ENCODE measurements at places on chromosomes 1 and 21.
A peak's percentile ranks its signal among the peaks of the same experiment; 100 is the strongest.

- no peak for DNase-seq
Measured at GRCh38 chr21:44082648-44083440, 24.4 kb upstream of the PWP2 start.

GRCh38 chr1:224450159-224450558, 15.6 kb upstream of the WDR26 start:
- DNase-seq, result no peak

GRCh38 chr1:36693603-36694002, 210.9 kb upstream of the CSF3R start:
- no peak for DNase-seq

- no peak for DNase-seq
Measured at GRCh38 chr1:227245613-227246320, 72.5 kb downstream of the CDC42BPA start.

DNA sequence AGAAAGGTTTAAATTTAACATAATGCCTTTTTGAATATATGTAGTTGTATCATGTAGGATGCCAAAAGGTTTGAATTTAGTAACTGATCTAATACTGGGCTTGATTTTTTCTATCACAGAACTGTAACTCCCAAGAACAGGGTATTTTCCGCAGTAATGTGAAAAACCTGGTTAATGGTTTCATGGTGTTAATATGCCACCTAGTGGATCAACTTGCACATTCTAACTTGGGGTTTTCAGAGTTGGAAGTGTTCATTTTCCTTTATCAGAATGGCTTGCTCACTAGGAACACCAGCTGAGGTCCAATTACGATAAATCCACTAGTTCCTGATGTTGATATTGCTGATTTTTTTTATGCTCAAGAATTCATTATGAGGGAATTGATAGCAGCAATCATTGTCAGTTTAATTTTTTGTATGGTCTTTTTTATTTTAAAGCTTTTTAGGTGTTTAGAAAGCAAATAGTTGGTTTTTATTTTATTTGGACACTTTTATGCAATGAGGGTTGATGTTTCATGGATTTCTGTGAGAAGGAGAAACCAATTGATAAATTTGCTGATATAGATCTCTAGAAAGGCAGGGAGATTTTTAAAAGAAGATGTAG, 157.2 kb downstream of the PLA2G4A start:
- peak; percentile 45 for DNase-seq

DNA sequence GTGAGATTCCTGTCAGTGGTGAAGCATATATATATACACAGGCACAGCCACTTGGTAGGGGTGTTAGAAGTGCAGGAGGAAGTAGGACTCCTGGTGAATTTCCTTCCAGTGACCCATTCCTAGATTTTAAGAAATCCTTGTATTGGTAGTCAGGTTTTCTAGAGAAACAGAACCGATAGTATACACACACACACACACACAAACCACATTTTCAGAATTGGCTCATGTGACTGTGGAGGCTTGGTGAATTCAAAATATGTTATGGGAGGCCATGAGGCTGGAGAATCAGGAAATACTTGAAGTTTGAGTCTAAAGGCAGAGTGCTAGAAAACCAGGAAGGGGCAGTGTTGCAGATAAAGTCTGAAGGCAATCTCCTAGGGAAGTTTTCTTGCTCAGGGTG, 114.2 kb downstream of the FCRL5 start:
- DNase-seq, result no peak

- no peak for DNase-seq
Measured at GRCh38 chr1:160459056-160459455, 58.7 kb downstream of the VANGL2 start.

DNA sequence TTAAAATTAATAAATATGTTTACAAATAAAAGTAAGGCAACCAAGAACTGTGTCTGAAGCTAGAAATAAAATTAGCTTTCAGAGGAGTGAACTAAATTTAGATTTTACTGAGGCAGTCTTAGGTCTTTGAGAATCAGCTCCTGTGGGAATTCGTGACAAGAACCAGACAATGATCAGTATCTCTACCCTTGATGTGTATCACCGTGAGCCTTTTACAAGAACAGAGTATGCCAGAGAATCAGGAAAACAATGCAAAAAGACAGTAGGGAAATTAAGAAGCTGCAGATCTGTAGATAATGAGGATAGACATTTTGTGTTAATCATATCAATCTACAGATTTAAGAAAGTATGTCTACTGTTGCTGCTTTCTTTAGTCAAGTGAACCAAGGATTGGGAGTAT, 351.0 kb downstream of the COL11A1 start:
- DNase-seq, result no peak

DNA sequence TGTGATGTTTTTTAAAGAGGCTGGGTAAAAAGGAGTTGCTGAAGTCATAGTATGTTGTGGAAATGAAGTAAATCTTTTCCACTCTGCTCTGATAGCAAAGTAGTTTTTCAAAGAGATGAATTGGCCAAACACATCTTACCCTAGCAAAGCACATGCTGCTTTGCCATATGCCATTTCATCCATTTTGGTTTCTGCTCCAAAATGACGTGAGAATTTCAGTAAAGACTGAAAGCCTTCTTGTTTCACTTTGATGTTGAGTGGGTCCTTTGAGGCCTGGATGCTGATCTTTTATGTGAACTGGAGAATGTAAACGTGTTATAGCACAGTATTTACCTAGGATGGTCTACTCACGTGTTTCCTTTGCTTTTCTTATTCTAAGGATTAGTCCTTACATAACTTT, 73.3 kb upstream of the PGD start:
- DNase-seq, result no peak

DNA sequence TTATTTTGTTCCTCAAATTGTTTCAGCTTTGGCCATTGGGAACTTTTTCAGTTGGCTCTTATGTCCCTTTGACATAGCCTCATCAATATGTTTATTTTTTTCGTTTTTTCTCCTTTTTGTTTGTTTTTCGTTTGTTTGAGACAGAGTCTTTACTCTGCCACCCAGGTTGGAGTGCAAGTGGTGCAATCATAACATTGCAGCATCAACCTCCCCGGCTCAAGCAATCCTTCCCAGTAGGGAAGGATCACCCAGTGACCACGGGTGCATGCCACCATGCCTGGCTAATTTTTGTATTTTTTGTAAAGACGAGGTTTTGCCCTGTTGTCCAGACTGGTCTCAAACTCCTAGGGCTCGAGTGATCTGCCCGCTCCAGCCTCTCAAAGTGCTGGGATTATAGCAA, 8.1 kb downstream of the POLR3GL start:
- DNase-seq, result no peak

GRCh38 chr1:58670181-58670580, 29.7 kb downstream of the MYSM1 start:
- DNase-seq, result no peak

- DNase-seq, result no peak
Measured at GRCh38 chr1:3555131-3555920, 56.0 kb downstream of the MEGF6 start.

DNA sequence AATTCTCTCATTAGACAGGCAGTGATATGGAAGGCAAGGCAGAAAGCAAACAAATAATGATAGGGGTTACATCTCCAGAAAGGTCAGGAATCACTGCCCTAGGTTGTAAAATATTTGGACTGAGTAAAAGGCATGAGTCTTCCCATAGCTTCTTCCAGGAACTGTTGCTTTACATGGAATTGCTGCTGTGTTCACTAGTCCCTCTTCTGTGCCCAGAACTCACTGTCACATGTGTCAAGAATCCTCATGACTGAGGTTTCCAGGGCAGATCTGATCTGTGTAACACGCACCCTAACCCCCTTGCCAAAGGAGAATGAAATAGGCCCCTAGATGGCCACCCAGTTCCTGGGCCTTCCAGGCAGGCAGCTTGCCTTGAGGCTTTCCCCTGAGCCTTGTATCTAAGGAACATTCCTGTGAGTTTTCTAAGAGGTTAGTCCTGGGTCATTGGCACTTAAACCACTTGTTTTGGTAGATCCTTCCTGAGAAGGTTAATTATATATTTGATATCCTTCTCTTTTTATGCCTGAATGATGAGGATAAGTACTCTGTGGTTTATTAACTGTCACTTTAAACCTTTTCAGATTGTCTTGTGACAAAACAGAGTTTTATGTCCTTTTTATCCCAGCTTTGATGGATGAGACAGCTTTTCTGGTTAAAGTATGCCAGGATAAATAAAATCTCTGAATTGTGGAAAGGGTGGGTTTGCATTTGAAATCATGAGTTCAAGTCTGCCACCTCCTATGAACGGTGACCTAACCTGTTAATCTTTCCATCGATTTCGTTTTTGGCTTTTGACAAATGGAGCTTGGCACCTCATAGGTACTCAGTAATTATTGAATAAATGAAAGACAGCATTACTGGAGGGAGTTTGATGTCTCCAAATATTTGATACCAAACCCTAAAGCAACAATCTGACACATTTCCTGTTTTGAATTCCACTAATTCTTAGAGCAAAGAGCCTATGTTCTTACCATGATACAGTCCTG, 163.3 kb downstream of the DHRS3 start:
- DNase-seq, result no peak

DNA sequence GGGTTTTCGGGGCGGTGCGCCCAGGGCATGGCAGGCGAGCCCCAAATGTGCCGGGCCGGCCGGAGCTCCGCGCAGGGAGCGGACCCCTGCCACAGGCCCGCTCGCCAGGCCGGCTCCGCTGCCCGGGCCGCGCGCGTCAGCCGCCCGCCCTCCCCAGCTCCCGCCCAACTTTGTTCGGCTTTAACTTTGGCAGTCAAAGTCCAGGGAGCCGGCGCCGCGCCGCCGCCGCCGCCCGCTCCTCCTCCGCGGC, 488 bp downstream of the SLC35D1 start:
- no peak for DNase-seq

DNA sequence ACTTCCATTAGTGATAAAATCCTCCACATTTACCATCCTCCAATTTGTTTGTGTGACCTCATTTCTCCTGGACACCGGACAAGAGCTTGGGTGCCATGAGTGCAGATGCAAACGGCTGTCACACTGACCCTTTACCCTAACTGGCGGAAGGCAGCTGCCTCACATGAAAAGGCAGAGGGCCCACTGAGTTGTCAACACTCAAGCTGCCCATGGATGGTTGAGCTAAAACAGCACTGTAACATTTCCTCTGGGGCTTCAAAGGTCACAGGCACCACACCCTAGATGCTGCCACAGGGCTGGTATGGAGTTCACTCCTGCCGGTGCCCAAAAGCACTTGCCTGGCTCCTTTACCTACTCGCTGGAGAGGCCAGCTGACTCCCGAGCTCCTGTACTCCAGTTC, 653.4 kb downstream of the KCNT2 start:
- no peak for DNase-seq
